Activated naive CD4-positive, alpha-beta T cell treated with anti-CD3 and anti-CD28 coated beads, Interleukin-2, amount 50 U/mL, for 16 hours (primary cell): ENCODE measurements at places on chromosomes 11 and 22.

GRCh38 chr22:19059481-19060278, 62.5 kb downstream of the DGCR2 start:
- no peak for DNase-seq

DNA sequence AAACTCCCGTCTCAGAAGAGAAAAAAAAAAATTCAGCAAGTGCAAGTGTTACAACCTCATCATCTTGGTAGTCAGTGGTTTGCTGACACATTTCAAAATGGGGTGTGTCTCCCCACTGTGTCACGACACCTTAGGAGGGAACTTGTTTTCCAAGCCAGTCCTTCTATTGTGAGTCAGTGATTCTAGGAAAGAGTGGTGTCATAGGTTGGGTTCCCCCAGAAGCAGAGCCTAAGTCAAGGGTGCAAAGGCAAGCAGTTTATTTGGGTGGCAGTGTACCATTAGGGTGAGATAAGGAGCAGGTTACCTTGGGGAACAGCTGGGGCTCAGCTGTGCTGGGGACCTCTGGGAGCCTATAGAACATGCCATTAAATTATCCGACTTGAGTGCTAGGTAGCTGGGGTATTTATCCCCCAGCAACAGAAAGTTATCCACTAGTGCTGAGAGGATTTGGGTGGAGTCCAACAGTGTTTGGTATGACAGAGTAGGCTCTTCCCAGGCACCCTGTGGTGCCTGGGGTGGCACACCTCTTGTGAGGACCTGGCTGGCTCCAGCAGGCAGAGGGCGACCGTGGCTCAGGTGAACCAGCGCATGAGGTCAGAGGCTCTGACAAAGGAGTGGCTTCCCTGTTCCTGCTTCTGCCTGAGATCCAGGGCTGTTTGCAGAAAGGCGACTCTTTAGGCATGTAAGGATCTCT, 41.7 kb downstream of the KIAA1671 start:
- DNase-seq: no peak

DNA sequence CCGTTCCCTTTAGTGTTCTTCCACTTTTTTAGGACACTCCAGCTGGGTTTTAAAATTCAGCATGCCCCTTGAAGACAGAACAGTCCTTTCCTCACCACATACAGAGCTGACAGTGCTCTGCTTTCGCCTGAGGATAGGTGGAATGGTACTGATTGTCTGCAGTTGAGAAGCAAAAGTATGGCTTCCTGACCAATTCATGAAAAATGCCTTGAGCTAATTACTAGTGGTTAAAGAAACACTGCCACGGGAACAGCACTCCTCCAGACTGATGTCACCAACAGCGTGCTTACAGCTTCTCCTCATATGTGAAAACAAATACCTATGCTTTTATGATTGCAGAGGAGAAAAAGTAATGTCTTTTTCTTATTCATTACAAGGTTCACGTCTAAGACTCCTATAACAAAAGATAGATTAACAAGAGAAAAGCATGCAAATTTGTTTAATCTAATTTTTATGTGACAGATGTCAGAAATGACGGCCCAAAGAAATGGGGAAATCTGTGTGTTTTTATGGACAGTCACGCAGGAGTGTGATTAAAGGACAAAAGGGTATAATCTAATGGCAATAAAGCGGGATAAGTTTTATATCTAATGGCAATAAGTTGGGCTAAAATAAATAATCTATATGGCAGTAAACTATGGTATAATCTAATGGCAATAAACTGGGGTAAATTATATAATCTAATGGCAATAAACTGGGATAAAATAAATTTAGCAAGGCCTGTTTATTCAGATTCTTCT, 123.4 kb upstream of the ARHGAP42 start:
- no peak for DNase-seq

DNA sequence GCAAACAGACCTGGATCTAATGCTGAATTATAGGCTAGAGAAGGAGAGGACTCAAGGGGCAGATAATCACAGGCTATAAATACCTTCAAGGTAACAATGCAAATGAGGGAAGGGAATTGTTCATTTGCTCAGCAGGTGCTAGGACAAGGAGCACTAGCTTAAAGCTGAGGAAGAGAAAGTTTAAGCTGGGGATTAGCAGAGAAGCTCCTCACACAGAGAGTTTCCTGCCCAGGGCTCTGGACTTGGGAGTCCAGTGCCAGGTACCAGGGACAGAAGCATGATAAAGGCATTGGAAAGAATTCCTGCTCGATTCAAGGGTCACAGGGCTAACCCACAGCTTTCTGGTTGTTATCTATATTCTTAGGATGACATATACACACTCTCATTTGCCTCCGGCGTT, 509.9 kb downstream of the NTM start:
- DNase-seq: no peak

- no peak for DNase-seq
These were observed 13.0 kb upstream of the MFNG start for GRCh38 chr22:37499027-37499707.
